ENCODE measurements at places on chromosomes 6 and 20.

- no peak for DNase-seq
Observed at GRCh38 chr6:68680264-68680663, 45.2 kb downstream of the ADGRB3 start.

DNA sequence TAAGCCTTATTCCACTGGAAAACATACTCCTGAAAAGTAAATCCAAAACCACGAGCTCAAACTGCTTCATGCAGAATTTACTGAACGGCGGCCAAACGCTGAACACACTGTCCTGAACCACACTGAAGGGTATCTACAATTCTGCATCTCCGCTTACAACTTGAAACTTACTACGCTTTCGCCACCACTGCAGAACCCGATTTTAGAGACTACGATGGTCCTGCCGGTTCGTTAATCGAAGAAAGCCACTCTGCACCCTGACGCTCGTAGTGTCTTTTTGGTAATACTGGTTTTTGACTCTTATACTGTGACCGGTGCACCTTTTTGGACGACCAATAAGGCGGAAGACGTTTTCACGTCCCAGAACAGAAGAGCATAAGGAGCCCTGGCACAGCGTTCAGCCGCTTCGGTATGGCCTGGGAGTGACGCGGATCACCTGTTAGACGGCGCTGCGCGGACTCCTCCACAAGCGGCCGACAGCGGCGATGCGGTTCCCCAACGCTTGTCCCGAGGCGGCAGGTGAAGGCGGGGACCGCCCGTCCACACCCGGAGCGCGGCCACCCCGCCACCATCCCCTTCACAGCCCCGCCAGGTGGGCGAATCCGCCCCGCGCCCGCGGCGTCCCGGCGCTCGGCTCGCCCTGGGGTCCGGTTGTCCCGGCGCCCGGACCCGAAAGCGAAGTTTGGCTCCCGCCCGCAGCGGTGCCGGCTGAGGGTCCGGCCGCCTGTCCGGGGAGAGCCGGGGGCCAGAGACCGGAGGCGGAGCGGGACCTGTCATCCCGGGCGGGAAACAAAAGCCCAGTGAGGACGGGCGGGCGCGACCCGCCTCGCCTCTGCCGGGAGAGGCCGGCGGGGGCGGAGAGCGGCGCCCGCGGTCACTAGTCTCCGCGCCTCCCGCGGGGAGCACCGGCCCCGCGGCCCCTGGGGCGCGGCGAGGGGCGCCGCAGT, 784 bp downstream of the FKBP5 start:
- DNase-seq = peak; percentile 76

DNA sequence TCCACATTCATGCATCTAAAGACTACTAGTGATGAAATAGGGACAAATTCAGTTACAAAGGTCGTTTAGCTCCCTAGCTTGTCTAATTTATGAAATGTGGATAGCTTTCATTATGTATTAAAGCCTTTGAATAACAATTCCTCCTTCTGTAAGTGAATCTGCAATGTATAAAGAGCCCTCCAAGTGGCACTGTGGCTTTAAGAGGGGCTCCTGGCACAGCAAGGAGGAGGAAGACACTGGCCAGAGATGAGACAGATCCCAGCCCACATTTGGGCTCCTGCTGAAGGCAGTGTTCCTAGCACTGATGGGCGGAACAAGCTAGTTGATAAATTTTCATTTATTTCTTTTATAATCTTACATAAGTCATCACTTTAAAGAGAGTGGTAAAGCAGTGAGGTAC, 17.6 kb upstream of the FUCA2 start:
- peak; percentile 79 for DNase-seq

DNA sequence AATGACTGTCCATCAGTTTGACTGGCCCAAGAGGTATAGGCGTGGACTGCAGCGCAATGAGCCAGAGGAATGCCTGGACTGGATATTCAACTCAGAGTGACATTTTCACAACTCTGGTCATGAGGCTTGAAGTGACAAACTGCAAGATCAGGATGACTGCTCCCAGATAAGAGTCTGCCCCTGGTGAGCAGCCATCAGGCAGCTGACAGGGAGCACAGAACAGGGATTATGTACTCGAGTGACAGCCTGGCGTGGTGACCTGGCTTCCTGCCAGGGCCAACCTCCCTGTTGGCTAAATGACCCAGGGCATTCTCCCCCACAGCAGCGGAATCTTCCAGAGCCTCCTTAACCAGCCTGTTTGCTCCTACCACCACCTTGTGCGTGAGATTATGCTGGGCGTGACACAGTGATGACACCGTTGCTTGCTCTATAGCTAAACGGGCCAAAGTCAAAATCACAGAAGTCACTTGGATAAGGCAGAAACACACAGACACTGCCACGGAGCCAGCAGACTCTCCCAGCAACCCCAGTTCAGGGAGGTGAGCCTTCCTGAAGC, 209.1 kb upstream of the JARID2 start:
- DNase-seq = peak; percentile 88

DNA sequence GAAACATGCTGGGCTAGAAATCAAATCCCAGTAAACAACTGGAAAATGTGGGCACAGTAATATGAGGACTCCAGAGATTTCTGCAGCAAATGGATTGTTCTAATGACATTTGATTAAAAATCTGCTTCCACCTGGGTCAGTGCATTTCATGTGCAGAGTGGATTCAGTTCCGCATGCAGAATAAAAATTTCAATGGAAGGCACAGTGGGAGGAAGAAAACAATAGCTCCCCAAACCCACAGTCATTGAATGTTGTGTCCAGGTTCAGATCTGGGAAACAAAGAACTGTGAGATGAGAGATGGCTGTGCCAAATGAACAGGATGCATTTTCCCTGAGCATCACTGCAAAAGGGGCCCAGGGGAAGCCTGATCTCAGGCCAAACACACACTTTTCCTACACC, 403.1 kb downstream of the BTBD9 start:
- DNase-seq = no peak

DNA sequence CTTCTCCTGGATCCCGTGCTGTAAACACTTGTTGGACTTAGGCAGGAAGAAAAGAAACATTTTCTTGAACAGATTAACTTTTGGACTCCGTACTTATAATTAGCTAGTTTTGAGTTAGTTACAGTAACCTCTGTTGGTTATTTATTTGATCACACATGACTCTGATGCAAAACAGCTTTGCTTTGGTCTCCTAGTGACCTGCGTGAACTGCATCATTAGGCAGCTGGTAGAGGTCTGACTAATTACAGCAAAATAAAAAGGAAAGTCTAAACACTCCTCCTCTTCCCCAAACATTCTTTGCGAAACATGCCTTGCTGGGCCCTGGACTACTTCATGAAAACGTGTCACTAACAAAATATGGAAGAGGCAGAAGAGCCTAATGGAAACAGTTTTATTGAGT, 61.1 kb upstream of the ZFP64 start:
- no peak for DNase-seq
